ENCODE measurements at places on chromosomes 13 and 19. TPM values are rescaled to one million over a fixed set of nuclear protein-coding genes. Genes with fewer than 3 reads are reported as not detected.

The LAIR1 gene
- not detected for total RNA-seq

The ZNF709 gene
- total RNA-seq = 2.9 TPM

The MKNK2 gene
- 104 TPM for total RNA-seq

The ZNF98 gene
- not detected for total RNA-seq

The SIGLEC11 gene
- 0.13 TPM for total RNA-seq

The DCLK1 gene
- total RNA-seq = 3.5 TPM

The C2CD4C gene
- total RNA-seq = 0.29 TPM

The ADGRE3 gene
- not detected for total RNA-seq

The ZNF816 gene
- total RNA-seq = 9.6 TPM

The KIR2DL1 gene
- total RNA-seq = not detected
